ENCODE measurements at places on chromosomes 7 and 10. TPM values are rescaled to one million over a fixed set of nuclear protein-coding genes. Genes with fewer than 3 reads are reported as not detected.

- DNase-seq = no peak
Measured at GRCh38 chr7:105250706-105251105, 138.0 kb downstream of the SRPK2 start.

DNA sequence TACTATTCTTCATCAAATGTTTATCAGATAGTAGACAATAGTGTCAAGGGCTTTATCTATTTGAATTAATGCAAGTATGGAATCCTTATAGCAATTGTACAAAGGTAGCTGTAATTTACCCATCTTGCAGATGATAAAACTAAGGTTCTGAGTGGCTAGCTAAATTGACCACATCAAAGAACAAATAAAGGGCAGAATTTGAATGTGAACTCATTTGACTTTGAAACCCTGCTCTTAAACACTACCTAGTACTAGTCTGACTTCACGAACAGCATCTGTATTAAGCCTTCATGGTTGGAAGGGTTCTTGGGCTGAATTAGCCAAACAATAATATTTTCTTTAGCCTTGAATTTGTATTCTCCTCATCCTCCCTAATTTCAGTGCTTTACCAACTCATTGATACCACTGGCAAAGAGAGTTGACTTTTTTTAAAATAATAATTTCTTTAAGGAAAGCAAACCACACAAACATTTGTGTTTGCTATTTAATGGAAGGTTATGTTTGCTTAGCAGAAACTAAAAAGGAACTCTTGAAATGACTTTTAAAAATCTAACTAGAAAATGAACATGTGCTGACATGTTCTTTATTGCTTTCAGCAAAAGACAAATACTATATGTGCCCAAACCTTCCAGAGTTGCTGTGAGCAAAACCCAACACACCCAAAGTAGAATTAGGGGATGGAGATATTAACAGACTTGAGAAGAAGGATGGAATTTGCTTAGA lies 322.6 kb downstream of the RNLS start:
- DNase-seq = no peak

DNA sequence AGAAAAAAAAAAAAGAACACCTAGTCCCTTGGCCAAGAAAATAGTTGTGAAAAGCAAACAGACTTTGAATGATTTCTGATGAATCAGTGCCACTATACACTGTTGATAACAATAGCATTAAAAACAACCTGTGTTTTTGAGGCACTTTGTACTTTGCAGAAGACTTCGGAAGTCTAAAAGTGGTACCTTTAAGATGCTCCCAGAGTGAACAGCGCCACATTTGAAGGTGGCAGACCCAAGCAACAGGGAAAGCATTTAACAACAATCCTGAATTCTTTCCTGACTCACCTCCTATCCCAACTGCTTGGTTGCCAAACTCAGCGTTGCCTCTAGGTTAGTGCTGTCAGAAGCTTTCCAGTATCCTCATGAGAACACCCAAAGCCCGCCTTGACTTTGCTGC lies 102.5 kb upstream of the CCDC6 start:
- no peak for DNase-seq

The LIPF gene
- total RNA-seq = not detected

- DNase-seq = peak; percentile 69
Measured at GRCh38 chr7:19713676-19714075, 4.8 kb upstream of the POLR1F start.

DNA sequence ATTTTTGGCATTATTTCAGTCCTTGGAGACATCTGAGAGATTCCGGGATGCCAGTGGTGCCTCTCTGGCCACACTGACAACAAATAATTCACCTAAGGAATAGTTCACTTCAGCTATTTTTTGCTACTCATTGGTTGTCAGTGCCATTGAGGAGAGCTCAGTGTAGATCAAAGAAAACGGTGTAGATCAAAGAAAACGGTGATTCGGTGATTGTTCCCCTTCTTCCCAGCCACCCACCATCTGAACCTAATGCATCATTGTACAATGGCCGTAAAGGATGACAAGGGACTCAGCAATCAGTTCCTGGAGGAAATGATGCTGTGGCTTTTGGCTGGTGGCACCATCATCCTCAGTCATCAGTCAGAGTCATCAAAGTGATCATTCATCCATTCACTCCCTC lies 80.6 kb downstream of the PTPRZ1 start:
- no peak for DNase-seq

- DNase-seq = no peak
Measured at GRCh38 chr7:130342701-130343380, 1.8 kb upstream of the CPA5 start.

DNA sequence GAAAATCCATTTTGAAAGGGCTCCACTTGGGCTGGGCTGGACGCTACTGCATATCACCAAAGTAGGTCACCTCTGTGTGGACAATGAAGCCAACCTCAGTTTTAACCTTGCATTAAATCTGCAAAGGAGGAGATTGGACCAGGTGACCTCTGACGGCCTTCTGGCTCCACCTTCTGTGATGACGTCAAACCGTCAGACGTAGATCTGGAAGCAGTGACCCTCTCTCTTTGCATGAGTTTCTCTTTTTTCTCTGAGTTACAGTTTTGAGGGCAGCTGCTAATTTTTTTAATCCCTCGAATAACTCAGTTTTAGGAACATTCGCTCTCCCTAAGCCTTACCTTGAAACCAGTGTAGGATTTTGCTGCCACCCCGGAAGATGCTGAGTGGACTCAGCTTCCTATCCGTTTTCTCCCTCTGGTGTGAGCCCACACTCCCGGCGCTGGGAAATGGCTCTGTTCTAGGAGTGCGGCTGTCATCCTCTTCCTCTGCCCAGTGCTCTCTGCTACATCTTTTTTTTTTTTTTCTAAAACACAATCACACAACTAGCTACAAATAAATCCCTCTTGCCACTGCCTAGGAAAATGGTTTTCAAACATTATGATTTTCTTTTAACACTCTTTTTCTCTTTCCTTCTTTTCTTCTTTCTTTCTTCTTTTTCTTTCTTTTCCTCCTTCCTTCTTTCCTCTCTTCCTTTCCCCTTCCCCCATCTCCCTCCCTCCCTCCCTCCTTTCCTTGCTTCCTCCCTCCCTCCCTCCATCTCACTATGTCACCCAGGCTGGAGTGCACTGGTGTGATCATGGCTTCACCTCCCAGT lies 27.7 kb upstream of the NMT2 start:
- DNase-seq = peak; percentile 50

The FAM24B gene
- total RNA-seq = 11.7 TPM

The FBXO24 gene
- total RNA-seq = 2.2 TPM

The CLDN12 gene
- total RNA-seq = 17.3 TPM

DNA sequence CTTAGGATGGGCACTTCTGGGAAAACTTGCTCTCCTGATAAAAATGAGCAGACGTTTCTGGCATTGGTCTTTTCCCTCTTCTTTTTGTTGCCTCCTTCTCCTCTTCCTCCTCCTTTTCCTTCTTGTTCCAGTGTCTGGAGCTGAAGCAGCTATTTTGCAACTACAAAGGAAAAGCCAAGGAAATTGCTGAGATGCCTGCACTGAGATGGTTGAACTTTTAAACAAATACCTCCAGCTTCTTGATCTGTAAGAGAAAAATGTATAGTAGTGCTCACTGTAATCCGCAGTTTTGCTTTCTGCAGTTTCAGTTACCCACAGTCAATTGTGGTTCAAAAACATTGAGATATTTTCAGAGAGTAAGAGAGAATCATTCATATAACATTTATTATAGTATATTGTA lies 7.5 kb upstream of the SND1 start:
- DNase-seq = no peak
